ENCODE measurements at places on chromosomes 2 and 18. TPM values are rescaled to one million over a fixed set of nuclear protein-coding genes. Genes with fewer than 3 reads are reported as not detected.

DNA sequence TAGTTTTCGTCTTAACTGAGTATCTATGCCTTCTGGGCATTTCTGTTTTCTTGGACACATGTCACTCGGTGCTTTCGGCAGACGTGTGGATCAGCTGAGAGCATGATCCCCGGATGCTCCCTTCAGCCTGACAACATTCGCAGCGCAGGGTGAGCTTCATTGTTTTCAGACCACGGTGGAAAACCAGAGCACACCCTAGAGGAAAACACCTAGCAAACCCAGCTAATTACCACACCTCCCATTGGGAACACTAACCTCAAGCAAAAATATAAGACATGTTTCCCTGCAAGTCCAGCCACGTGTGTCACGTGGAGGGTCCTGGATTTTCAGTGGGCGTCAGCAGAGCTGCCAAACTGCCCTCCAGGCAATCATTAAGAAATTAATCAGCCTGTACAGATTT, 31.0 kb downstream of the ANKRD29 start:
- no peak for DNase-seq

DNA sequence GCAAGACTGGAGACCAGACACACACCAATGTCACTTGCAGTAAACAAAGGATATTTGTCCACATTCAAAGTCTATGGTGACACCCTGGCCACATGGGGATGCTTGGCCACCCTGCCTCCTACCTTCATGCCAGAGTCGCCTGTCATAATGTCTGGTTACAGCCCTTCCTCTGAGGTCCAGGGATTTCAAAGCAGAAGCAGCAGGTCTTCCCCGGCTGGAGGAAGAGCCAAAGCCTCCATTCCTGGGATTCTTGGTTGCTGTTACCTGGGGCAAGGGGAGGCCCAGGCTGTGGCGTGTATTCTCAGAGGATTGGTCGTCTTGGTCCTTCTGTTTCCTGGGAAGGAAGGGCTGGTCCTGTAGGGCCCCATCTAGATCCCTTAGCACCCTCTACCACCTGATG, 2.3 kb upstream of the ALPP start:
- no peak for DNase-seq

GRCh38 chr18:42854558-42854957, 260.9 kb downstream of the RIT2 start:
- no peak for DNase-seq

- DNase-seq = no peak
Observed at GRCh38 chr2:54772110-54772509, 48.6 kb downstream of the EML6 start.

GRCh38 chr2:21658907-21659477, 535.2 kb downstream of the TDRD15 start:
- DNase-seq = no peak

DNA sequence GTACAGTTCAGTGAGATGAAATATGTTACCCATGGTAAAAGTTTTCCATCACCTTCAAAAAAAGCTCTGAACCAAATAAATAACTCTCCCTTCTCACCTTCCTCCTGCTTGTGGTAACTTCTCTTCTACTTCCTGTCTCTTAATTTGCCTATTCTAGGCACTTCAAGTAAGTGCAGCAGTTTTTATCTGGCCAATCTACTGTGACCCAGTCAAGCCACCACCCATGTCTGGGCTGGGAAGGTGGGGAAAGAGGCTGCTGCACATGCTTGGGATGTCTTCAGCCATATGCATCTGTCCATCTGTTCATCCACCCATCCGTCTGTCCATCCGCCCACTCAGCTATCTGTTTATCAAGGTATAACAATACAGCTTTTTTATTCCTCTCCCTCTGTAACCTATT, 31.6 kb downstream of the ZNF532 start:
- no peak for DNase-seq

ALPI gene
- 0.06 TPM for polyA plus RNA-seq

All from left renal cortex interstitium (tissue), 4 donors.